Fibroblast of lung (primary cell): ENCODE measurements at places on chromosomes 1 and 21. TPM values are rescaled to one million over a fixed set of nuclear protein-coding genes. Genes with fewer than 3 reads are reported as not detected.

DNA sequence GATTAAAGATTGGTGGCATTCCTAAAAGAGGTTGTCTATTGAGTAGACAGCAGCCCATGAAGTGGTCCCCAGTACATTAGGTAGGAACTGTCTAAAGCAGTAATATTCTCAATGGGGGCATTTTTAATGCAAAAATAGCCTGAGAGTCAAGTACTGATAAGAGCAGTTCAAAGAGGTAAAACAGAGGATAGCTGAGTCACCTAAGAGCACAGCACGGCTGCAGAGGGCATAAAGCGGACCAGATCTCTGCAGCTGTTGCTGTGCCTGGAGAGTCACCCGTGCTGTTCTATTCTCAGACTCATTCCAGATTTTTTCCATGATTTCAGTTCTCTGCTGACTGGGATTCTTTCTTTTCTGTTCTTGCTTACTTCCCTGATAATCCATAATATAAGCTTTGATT is 313.2 kb downstream of the OLFM3 start:
- no peak for DNase-seq

GRCh38 chr1:167708940-167709389 is 12.8 kb upstream of the MPZL1 start:
- no peak for DNase-seq

DNA sequence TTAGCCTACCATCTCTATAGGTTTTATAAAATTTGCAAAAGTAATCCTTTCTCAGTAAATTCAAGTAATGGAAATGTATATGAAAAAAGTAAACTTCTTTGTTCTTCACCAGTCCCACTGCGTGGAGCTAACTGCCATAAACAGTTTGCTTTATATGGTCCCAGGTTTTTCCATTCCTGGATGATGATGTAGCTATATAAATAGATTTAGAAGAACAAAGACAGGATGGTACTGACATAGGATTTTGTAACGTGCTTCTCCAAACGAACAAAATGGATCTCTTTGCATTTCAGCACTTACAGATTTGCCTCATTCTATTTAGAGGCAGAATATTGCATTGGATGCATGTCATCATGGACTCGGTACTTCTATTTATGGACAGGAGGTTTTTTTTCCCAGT is 57.3 kb downstream of the SMYD2 start:
- DNase-seq, result no peak

DNA sequence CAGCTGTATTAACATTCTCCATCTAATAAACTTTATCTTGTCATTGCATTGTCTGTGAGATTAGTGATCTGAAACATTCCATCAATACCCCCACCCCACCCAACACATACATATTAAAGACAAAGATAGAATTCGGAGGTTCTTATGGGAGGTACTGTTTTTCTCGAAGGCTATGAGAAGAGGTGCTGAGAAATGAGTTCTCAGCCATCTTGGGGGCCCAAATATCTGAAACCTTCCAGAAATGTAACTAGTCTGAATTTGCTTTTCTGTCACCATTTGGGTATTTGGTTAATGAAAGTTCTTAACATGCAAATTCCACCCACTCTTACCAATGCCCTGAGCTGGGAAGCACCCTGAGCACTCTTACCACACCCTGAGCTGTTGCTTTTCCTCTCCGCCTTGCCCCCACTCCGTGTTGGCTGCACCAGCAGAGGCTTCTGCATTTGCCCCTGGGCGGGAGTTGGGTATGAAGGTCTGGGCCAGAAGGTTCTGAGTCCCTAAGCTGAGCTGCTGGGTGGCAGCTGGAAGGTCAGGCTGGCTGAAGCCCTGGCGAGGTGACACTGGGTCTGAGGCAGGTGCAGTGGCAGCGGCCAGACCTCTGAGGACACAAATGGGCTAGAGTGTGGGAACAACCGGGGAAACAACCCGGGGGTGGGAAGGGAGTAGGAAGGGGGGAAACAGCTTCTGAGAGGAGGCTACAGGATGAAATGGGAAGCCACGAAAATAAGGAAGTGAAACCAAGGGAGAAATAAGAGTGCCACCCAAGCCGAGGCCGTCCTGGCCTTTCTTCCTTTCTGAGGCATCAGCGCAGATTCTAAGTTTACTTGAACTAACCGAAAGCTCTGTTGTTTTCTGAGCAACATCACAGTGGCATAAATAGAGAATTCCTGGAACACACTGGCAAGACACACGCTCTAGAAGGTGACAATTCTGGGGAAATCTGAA is 26.3 kb upstream of the IER5 start:
- no peak for DNase-seq

- peak; percentile 69 for DNase-seq
Measured at GRCh38 chr1:200780545-200781369, 42.1 kb downstream of the CAMSAP2 start.

- peak; percentile 99 for DNase-seq
Measured at GRCh38 chr1:66271216-66271903, 262.6 kb upstream of the SGIP1 start.

- DNase-seq, result no peak
Measured at GRCh38 chr1:46583494-46583893, 20.6 kb downstream of the MKNK1 start.

DNA sequence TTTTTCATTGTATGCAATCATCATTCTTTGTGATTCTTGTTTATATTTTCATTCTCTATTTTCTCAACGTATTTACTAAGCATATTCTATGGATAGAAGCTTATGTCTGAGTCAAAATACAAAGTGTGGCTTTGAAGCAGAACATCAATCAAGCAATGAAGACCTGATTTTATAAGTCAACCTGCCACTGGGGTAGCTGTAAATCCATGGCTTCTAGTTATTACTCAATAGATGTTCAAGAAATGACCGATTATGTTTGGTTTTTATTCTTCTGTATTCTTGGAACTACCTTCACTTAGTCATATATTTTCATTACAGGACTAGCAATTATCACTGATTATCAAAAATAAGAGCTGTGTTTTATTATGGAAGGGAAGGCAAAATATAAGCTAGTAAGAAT is 20.5 kb upstream of the PTGS2 start:
- no peak for DNase-seq

GRCh38 chr1:19015476-19015875 is 59.0 kb upstream of the IFFO2 start:
- DNase-seq, result no peak

DNA sequence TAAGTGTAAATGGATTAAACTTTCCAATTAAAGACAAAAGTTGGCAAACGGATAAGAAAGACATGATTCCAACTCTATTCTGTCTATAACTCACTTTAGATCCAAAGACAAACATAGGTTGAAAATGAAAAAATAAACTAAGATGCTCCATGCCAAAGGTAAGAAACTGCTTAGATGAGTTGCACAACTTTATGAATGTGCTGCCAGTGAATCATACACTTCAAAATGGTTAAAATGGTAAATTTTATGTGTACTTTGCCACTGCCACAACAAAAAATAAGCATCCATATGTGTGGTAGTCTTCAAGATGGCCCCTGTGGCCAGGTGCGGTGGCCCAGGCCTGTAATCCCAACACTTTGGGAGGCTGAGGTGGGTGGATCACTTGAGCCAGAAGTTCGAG is 45.0 kb downstream of the NSL1 start:
- DNase-seq, result no peak

DNA sequence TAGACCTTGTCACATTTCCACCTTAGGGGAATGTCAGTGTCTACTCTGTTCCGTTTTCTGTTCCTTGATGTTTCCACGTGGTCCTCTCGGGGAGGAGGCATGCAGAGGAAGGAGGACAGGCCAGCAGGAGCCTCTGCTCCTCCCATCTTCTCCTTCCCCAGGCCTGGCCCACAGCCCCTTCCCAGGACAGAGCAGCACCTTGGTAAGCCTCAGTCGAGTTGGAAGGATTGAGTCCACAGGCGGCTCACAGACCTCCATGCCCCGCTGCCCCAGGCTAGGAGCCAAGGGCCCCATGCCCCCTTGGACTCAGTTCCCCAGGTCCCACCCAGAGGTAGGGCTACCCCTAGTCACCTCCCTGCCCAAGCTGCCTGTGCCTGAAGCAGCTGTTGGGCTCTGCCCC is 36.5 kb downstream of the IGSF21 start:
- no peak for DNase-seq

GRCh38 chr1:35264871-35265270 is 3.6 kb upstream of the ZMYM4 start:
- peak; percentile 61 for DNase-seq

DNA sequence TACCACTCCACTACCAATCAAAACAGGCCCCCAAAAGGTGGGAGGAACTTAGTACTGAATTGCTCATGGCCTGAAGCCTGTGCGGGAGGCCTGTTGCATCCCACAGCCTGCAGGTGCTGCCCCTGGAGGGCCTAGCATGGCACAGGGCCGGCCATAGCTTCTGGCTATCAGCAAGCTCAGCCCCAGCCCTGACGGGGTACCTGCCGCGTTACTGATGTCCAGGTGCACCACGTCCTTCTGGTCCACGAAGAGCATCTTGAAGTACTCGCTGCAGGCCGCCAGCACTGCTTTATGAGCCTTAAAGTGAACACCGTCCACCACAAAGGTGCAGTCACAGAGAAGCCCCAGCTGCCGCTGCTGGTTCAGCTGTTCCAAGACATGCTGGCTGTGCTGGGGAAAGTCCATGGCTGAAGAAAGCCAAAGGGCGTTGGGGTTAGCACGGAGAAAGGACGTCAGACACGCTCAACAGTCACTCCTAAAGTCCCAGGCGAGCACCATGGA is 27.8 kb downstream of the ZBTB17 start:
- no peak for DNase-seq

OR2L3 gene
- not detected in 2 replicates for polyA plus RNA-seq

RNF187 gene
- polyA plus RNA-seq, result 46.1 and 62.4 TPM in 2 replicates
